ENCODE measurements at places on chromosomes 5 and 9. TPM values are rescaled to one million over a fixed set of nuclear protein-coding genes. Genes with fewer than 3 reads are reported as not detected.

The GPR150 gene
- 0.69 TPM for polyA plus RNA-seq

DNA sequence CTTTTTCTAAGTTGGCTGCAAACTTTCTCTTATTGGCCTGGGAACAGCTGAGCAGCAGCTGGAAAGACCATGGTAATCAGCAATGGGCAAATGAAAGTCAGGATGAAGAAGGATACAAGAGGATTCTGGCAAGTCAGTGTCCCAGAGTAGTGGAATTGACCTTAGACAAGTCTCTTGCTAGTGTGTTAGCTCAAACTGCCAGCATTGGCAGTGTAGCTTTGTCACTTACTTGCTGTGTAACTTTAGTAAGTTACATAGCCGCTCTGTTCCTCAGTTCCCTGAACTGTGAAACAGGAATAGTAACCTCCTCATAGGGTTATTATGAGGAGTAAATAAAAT, 3.6 kb downstream of the ALDH1A1 start:
- DNase-seq, result no peak

GRCh38 chr5:53130266-53130665, 20.7 kb upstream of the MOCS2 start:
- DNase-seq, result no peak

DNA sequence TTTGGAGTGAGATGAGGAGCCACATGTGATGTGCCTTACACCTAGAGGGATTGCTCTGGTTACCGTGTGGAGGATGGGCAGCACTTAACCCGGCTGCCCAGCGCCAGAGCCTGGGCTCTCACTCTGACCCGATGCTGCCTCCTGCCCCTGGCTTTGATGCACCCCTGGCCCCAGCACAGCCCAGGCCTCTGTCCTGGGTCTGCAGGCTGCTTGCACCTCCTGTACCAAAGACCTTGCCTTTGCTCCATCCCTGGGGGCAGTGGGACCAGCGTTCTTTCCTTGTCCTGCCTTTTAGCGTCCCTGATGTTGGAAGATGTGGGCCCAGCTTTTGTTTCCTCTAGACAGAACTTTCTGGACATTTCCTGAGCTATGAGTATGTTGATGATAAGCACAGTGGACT, 40.4 kb downstream of the FGF18 start:
- no peak for DNase-seq

The PCDHA4 gene
- not detected for polyA plus RNA-seq
